NCI-H1417 (cell line): ENCODE measurements at places on chromosomes 1 and 21.
A peak's percentile ranks its signal among the peaks of the same experiment; 100 is the strongest.

DNA sequence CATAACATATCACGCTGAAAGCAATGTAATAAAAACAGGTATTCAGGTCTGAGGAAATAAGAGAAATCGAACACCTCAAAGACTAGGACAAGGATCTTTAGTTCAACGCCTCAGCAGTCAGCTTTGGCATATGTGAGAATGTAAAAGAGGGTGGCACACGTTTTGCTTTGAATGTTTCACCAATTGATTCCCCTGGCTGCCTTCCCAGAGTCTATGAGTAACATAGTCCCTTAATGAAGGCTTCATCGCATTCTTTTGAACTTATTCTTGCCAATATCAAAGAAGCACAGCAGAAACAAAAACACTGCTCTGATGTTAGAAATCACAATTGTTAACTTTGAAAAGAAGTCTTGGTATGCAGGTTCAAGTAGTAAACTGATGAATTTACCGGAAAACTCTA is 764.8 kb downstream of the ADGRL2 start:
- no peak for DNase-seq

DNA sequence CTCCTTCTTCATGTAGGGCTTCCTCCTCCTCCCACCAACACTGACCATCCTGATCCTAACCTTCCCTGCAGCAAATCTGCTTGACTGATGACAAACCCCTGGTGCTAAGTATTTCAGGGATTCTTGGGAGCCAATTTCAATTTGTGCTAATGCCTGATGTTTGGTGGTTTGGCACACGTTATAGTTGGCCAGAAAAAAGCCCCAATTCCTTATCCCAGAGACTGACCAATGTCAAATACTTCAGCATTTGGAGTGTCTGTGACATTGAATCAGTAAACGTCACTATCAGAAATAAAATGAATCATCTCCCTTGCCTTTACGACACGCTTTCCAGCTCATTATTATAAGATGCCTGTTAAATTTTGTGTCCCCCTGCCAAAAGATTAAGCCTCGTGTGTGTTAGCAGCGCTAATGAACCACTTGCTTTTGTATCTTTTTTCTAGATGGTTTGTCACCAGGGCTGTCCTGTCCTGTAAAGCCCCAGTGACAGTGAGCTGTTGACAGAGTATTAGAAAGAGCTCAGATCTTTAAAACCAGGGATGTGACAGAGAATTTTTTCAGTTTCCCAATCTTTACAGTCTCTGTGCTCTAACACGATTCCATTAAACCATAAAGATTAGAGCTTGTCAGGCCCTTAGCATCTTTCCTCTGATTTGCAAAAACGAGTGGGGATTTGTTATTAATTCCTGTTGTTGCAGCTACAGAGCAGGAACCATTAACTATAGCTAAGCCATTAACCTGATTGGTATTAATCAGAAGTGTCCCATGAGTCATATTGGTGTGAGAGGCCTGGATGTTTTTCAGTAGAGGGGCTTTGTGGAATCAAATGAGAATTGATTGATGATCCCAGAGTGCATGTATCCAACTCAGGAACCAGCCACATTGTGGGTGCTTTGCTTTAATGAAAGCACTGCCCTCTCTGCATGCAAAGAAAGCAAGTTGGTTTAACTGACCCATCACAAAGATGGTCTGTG is 665.1 kb upstream of the PLXNA2 start:
- DNase-seq: no peak

GRCh38 chr1:23408797-23409290 is 15.7 kb downstream of the TCEA3 start:
- no peak for DNase-seq

- DNase-seq: no peak
Observed at GRCh38 chr1:93680420-93681100, 1.1 kb downstream of the BCAR3 start.

- no peak for DNase-seq
Observed at GRCh38 chr1:72936151-72936740, 653.9 kb upstream of the NEGR1 start.

GRCh38 chr21:44742418-44743153 is 31.2 kb upstream of the TSPEAR start:
- DNase-seq: peak; percentile 72

DNA sequence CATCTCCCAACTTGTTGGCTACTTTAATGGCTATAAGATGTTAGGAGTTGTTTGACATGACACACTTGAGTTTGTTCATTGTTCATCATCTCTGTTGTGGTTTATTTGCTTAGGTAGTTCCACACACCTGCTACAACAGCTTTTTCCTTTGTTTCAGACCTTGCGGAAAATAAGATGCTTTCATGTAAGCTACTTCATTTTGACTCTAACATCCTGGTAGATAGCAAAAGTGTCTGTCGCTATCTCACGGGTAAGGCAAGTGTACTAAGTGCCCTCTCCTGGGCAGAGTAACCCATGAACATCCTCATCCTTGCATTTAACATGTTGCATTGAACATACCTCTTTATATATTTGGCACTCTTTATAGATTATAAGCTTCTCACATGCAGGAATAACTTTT is 1.6 kb upstream of the OR10T2 start:
- DNase-seq: no peak

DNA sequence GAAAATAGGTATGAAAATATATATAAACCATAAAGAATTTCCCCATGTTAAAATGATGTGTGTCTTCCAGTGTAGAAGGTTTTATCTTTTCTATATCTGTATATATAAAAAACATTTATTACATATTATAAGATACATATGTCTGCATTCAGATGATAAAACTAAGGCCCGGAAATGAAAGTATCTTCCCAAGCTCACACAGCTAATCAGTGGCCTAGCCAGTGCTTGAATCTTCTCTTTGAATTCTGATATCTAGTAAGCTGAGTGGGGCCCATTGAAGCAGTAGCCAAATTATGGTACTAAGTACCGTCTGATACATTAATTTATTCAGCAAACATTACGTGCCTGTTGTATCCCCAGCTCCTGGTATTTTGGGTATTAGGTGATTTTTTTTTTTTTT is 28.6 kb downstream of the UCK2 start:
- no peak for DNase-seq

DNA sequence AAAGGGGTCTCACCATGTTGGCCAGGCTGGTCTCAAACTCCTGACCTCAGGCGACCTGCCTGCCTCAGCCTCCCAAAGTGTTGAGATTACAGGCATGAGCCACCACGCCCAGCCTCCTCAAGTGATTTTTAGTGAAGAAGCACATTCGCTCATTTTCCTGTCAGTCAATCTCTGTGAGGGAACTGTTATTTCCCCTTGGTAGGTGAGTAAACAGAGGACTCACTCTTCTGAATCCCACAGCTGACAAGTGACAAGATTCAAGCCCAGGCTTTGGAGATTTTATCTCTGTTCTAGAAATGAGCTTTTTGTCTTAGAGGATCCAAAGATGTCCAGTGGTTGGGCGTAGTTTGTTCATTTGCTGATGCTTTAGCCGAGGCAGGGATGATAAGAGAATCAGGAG is 43.9 kb upstream of the TACSTD2 start:
- peak; percentile 7 for DNase-seq

GRCh38 chr1:61515096-61515495 is 209.8 kb downstream of the TM2D1 start:
- no peak for DNase-seq

DNA sequence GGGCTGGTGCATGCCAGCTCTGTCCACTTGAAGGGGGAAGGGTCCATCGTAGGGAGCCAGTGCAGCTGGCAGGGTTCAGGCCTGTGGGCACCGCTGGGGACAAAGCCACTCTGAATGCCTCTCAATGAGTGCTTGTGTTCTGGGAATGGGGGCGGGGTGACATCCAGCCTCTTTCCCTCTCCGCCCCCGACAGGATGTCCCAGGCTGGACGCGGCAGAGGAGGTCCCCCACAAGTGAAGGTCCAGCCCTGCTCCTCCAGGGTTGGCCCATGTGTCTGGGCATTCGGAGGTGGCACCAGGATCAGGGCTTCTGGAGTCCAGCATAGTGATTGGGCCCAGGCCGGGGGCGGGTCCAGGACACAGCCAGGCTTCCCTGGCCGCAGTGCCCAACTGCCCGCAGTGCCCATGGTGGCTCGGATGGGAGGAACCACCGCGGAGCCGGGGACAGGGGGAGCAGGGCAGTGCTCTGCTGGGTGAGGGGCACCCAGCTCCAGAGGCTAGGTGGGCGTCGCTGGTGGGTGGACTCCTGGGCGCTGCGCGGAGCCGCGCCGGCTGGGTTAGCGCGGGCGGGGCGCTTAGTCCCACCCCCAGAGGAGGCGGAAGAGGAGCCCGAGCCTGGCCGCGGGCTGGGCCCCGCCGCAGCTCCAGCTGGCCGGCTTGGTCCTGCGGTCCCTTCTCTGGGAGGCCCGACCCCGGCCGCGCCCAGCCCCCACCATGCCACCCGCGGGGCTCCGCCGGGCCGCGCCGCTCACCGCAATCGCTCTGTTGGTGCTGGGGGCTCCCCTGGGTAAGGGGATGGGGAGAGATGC is at the start of gene SHISA4:
SHISA4 (plus strand) TSS at position 617 of the 808 bp plus-strand sequence; CDS start at position 714, 97 bp downstream.
- DNase-seq: no peak

- DNase-seq: peak; percentile 70
Observed at GRCh38 chr1:236143104-236143948, 987 bp downstream of the GPR137B start.

DNA sequence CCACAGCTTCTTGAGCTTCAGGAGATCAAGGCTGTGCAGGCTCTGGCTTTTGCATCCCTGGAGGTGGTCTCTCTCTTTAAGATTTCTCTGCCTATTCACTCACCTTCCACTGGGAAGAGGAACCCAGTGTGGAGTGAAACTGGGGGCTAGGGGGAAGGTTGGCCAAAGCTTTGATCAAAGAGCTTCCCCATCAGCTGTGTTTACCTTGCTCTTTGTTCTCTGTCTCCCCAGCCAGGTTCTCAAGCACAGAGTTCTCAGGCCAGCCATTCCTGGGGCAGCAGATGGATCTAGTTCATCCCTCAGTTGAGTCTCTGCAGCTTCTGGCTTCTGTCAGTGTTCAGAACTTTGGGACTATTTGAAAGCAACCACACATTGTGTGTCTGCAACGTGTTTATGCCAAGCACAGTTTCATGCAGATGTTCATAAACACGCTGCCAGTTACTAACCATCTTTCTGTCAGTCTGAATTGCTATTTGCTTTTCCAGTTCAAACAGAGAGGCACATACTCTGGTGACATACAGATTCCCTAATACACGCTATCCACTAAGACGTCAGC is 17.2 kb upstream of the MRPS14 start:
- DNase-seq: no peak

DNA sequence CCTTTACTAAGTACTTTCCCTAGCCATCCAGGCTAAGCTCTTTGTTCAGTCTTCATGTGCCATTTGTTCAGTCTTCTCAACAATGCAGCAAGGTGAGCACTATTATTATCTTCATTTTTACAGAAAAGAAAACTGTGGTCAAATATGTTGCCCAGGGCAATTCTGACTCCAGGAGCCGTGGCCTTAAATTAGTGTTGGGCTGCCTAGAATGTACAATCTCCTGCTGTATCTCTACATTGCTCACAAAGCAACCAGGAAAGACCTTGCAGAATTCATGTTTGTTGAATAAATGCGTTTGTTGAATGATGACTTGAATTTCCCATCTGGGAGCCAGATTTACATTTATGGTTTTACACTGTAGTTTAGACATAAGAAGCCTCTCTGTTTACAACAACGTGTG is 14.2 kb downstream of the CD101 start:
- peak; percentile 64 for DNase-seq

DNA sequence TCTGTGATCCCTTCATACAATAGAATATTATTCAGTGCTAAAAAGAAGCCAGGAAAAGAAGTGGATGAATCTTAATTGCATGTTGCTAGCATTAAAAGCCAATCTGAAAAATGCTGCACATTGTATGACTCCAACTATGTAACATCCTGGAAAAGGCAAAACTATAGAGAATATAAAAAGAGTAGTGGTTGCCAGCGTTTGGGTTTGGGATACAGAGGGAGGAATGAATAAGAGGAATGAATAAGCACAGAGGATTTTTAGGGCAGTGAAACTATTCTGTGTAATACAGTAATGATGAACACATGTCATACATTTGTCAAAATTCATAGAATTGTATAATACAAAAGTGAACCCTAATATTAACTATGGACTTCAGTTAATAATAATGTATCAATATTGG is 42.5 kb downstream of the GPR88 start:
- no peak for DNase-seq

DNA sequence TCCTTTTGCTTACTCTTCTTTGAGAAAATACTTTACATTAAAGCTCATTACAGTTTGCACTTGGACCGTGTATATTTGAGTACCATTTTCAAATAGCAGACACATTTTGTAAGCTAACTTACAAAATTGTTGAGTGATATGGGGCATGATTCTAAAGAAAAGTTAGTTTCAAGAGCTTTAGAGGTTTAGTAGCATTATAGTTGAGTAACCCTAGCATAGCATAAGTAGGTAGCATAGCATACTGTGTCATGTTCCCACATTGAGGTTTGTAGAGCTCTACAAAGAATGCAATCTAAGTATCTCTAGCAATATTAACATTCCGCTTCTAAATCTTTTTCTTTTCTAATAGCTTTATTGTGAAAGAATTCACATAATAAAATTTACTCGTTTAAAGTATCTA is 92.0 kb downstream of the ITSN1 start:
- DNase-seq: no peak

GRCh38 chr1:63063367-63063766 is 259.0 kb upstream of the FOXD3 start:
- no peak for DNase-seq

DNA sequence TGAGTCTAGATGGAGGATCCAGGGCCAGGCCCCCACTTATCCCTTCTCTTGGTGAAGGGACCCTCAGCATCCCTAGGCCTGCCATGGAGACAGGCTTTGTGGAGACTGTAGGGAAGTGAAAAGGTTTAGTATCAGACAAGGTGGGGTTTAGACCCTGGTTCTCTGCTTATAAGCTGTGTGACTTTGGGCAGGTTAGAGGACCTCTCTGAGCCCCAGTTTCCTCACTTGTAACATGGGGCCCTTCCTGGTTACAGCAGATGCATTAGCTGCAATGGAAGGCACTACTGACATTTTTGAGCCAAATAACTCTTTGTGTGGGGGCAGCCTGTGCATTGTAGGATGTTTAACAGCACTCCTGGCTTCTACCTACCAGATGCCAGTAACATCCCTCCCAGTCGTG is 22.7 kb downstream of the PADI2 start:
- DNase-seq: no peak

DNA sequence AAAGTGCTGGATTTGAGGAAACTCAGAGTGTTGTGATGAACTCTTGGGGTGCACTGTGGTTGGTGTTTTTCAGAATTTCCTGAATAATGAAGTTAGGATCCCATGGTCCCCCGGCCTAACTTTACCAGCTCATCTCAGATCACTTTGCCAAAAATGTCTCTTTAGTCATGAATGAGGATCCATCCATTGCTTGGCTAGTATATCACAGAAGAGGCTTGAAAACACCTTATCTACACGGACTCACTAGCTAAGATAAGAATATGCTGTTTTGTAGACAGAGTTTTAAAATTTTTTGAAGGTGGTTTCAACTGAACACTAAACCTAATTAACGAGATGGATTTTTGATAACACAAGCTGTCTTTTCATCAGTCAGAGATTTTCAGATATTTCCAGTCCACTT is 53.8 kb downstream of the IVNS1ABP start:
- DNase-seq: no peak

- DNase-seq: no peak
Observed at GRCh38 chr1:76147917-76148316, 73.4 kb downstream of the ST6GALNAC3 start.

- DNase-seq: peak; percentile 18
Observed at GRCh38 chr1:45359882-45360513, 19.8 kb upstream of the MUTYH start.

GRCh38 chr1:5994713-5995621 is 2.7 kb upstream of the NPHP4 start:
- DNase-seq: no peak
